ENCODE measurements at places on chromosomes 12 and 14.
A peak's percentile ranks its signal among the peaks of the same experiment; 100 is the strongest.

DNA sequence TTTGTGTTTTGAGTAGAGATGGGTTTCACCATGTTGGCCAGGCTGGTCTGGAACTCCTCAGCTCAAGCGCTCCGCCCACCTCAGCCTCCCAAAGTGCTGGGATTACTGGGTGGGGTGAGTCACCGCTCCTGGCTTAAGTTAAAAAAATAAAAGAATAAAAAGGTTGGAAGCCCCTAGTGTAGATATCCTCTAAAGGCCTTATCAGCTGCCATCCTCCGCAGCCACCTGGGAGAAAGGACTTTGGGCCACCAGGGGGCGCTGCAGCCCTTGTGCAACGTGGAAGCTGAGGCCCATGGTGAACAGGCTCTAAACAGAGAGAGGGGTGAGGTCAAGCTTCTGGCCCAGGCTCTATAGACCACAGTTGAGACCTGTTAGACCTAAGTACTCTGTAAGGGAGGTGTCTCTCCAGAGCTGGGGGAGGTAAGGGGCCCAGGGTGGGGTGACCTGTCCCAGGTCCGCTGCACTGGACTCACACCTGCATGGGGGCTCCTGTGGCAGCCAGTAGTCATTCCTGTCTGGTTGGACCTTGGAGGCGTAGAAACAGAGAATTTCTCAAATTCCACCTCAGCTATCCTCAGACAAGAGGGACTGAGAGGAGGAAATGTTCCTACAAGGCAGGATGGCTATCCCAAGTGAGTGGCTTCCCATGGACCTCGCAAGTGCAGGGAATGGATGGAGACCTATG is 14.0 kb upstream of the RACGAP1 start:
- peak; percentile 82 for DNase-seq

DNA sequence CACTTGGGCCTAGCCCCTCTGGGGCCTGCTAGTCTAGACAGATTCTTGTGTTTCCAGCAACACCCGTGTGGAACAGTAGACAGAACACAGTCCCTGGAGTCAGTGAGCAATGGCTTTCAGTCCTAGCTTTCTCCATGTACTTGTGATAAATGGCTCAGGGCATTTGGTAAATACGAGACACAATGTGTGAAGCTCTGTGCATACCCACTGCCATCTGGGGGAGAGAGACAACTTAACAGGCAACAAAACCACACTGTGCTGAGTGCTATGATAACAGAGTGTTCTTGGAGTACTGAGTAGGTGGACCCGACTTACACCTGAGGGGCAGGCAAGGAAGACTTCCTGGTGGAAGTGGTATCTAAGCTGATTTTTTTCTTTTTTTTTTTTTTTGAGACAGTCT is 86.3 kb upstream of the TBX3 start:
- DNase-seq: no peak

GRCh38 chr12:43238281-43238680 is 313.7 kb downstream of the ADAMTS20 start:
- DNase-seq: no peak

- DNase-seq: no peak
These were observed 201.3 kb upstream of the FOXN3 start for GRCh38 chr14:89618330-89618708.

DNA sequence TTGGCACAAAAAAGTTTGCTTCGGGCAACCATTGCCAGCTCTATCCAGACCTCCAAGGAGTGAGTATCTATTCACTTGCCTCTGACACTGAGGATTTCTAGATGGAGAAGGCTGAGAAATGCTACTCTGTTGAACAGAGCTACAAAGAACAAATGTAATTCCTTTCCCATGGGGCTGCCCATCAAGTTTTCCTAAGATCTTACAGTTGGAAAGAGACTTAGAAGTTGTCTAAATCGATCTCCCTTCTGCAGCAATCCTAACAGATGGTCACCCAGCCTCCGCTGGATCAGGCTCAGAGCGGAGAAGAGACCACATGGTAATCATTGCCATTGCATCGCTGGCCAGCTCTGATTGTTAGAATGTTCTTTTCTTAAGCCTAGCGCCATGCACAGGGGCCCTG is 110.1 kb upstream of the BCL2L14 start:
- DNase-seq: no peak

- DNase-seq: no peak
These were observed 79.4 kb upstream of the HIF1A start for GRCh38 chr14:61615743-61616523.

- no peak for DNase-seq
These were observed 321.4 kb upstream of the LRFN5 start for GRCh38 chr14:41285186-41285748.

- no peak for DNase-seq
These were observed 91.8 kb downstream of the EML1 start for GRCh38 chr14:99884834-99885648.

GRCh38 chr12:66516561-66516960 is 162.3 kb downstream of the GRIP1 start:
- no peak for DNase-seq

- DNase-seq: no peak
These were observed 437.8 kb downstream of the NPAS3 start for GRCh38 chr14:33376510-33376909.

DNA sequence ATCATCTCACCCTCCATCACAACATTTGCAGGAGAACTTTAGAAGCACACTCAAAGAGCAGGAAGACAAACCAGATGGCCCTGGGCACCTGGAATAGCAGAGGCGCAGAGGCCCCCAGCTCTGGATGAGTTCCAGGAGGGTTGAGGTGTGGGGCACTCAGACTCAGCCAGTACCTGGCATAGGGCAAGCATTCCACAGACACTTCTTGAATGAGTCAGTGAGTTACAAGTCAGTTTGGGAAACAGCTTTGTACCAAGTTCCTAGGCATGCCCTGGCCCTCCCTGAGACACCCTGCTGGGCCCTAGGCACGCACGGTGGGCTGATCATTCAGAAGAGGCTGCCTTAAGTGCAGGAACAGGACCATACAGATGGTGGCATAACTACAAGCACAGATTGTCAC is 54.3 kb downstream of the MAP3K9 start:
- no peak for DNase-seq

- no peak for DNase-seq
These were observed 39.4 kb upstream of the PPP1CC start for GRCh38 chr12:110782094-110782493.

DNA sequence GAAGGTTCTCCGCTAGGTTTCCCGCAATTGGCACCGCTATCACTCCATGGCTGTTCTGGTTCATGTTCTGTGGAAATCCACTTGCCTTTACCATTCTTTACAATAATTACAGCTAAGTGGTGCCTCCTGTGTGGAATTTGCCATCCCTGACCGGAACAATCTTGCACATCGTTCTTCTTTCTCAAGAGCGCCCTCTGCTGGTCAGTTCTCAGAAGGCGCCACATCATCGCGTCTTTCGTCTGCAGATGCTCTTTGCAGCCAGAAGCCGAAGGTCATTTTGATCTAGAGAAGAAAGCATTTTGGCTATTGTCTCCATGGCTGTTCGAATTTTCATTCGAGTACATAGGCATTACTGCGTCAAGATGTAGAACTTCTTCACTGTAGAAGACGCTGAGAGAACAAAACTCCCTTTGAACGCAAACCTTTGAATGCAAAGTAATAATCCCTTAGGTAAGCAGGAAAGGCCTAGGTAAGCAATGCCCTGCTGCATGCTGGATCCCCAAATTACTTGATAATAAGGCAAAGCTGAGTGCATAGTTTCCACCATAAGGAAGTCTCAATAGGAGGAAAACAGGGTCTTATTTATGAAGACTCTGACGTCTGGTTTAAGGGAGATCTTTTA is 10.1 kb upstream of the RTRAF start:
- DNase-seq: peak; percentile 72

DNA sequence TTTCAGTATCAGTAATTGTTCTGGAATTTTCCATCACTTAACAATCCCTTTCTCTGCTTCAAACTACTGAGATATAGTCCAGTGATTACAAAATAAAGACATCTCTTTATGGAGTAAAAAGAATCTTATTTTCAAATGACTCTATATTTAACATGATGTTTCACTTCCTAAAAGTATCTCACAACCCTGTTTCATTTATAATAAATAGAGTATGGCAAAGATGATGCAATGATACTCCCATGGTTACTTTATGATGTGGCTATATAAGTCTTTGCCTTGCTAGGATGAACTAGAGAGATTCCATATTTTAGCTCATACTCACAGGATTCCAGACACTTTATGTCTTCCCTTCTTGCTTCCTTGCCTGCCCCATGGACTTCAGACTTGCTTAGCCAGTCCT is 953.5 kb upstream of the MDGA2 start:
- DNase-seq: no peak

GRCh38 chr12:24555730-24556129 is 393.2 kb downstream of the BCAT1 start:
- no peak for DNase-seq

DNA sequence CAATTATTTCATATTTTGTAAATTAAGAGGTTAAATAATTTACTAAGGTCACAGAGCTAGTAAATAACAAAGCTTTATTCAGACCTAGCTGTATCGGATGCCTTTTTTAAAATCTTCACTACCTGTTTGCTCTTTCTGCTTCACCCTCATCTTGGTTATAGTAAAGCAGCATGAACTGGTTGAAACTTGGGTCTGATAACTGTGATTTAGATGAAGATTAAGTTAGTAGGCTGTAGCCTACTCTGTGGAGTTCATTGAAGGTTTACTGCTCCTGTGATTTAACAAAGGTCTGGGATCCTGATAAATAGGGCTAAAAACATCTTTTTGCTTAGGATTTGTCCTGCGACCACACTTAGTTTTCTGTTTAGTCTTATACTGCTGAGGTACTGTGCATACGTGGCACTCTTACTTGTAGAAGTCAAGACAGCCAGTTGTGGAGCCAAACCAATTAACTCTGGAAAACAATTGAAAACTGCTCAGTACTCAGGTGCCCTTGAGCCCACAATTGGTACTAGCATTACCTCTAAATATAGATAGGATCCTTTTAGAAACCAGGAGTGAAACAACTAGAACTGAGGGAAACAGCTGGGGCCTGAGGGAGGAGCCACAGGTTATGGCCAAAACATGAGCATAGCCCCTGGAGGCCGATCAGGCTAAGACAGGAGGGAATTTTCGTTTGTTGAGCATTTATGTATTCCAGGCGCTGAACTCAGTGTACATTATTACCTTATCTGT is 2.3 kb downstream of the SPATS2 start:
- no peak for DNase-seq

- DNase-seq: no peak
These were observed 88.9 kb downstream of the PTGER2 start for GRCh38 chr14:52402812-52403526.

DNA sequence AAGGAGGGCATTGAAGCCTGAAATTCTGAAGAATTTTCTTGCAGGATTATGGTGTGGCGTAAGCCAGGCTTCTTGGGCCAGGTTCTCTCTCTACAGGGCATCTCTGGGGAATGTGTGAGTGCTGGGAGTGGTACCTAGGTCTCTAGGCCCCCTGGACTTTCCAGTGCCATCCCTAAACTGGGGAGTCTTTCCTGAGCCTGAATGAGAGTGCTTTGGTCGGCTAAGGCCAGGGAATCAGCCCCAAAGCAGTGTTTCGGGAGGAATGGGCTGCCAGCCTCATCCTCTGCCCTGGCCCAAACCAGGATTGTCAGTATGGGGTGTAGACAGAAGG is 93.9 kb downstream of the CALM1 start:
- no peak for DNase-seq

- no peak for DNase-seq
These were observed 313.9 kb downstream of the BCL11B start for GRCh38 chr14:98958048-98958631.

- no peak for DNase-seq
These were observed 127.8 kb downstream of the SLC38A4 start for GRCh38 chr12:46698003-46698402.

GRCh38 chr12:5197656-5198055 is 154.0 kb downstream of the KCNA5 start:
- no peak for DNase-seq

- no peak for DNase-seq
These were observed 1.8 kb downstream of the CD63 start for GRCh38 chr12:55726971-55727370.

- no peak for DNase-seq
These were observed 38.0 kb downstream of the LTBP2 start for GRCh38 chr14:74574090-74574433.

DNA sequence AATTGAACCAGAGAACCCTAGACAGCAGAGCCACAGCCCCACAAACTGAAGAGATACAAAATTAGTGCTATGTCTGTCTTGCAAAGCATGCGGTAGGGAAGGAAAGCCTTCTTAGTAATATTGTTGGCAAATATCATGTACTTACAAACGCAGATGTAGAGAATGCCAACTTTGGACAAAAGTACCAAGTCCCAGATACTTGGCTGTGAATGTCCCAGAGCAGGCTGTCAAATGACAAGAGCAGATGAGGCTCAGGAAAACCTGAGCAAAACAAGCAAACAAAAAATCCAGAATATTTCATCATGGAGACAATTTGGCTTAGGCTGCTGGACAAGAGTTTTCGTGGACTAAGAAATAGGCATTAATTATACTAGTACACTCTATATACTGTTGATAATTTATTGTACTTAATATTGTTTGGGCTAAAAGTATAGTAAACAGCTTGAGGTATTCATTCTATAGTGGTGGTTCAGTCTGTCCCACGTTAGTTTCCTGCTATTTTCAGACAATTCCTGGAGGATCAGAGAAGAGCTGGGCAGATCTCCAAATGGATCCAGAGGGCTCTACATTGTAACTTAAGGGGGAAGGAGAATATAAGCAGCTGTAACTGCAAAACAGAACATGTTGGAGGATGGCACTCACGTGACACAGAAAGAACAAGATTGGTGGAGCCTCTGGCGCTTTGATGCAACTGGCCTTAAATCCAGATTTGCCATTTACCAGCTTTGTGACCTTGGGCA is 329.8 kb downstream of the ATP23 start:
- DNase-seq: no peak

GRCh38 chr12:25101092-25101445 is 93.9 kb downstream of the DNAI7 start:
- DNase-seq: no peak

- no peak for DNase-seq
These were observed 377 bp downstream of the CCNT1 start for GRCh38 chr12:48716168-48716492.

- no peak for DNase-seq
These were observed 49.8 kb downstream of the FBXO33 start for GRCh38 chr14:39382463-39382862.

GRCh38 chr12:57603815-57604453 is 690 bp upstream of the DTX3 start:
- no peak for DNase-seq

DNA sequence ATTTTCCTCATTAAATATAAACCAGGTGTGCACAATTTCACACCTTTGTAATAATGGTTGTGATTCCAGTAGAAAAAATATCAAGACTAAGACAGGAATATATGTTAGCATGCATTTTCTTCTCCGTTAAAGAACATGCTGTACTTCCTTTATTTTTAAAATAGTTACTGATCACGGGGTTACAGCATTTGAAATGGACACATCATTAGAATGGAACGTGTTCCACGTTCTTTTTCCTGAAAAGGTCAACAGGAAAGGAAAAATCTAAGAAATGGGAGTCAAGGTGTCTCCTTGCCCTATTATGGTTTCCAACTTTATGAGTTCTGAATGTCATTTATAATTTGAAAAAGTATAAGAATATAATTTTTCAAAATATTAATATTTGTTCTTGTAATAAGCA is 1325.7 kb downstream of the SLC16A7 start:
- DNase-seq: no peak
